ENCODE measurements at places on chromosomes 6 and 20.

GRCh38 chr6:136720045-136720770 is 72.1 kb downstream of the MAP3K5 start:
- no peak for DNase-seq

- no peak for DNase-seq
These were observed 40.3 kb upstream of the TBX18 start for GRCh38 chr6:84804720-84805119.

GRCh38 chr6:146943664-146944063 is 260.6 kb upstream of the STXBP5 start:
- no peak for DNase-seq

DNA sequence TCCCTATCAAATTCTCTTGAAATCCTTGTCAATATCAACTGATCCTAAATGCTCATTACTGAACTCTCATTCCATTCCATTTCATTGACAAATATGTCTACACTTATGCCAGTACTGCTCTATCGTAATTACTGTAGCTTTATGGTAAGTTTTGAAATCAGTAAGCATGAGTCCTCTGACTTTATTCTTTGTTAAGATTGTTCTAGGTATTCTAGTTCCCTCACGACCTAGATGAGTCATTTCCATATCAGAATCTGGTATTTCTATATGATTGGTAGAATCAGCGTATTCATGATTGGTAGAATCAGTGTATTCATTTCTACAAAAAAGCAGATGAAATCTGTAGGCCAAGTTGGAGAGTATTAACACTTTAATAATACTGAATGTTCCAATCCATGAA is 318.6 kb upstream of the RUNX2 start:
- no peak for DNase-seq

DNA sequence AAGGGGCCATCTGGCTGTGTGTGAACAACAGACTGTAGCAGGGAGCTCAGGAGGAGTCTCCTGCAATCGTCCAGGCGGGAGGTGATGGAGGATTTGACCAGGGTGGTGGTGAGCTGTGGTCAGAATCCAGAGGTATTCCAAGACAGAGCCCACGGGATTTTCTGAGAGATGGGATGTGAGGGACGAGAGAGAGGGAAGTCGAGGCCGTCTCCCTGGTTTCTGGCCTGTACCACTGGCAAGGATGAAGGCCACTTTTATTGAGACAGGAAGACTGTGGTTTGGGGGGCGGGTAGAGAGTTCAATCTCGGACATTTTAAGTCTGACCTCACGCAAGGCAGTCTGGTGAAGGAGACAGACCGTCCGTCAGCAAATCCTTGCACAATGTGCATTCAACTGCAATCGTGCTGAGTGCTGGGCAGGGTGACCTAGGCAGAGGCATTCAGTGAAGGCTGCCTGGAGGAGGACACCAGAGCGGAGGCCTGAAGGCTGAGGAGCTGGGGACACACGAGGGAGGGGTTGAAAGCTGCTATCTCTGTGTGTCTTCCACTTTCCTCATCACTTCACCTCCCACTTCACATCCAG is 53.9 kb downstream of the PREX1 start:
- no peak for DNase-seq

- DNase-seq: no peak
These were observed 7.3 kb upstream of the ARMC2 start for GRCh38 chr6:108840919-108841318.

DNA sequence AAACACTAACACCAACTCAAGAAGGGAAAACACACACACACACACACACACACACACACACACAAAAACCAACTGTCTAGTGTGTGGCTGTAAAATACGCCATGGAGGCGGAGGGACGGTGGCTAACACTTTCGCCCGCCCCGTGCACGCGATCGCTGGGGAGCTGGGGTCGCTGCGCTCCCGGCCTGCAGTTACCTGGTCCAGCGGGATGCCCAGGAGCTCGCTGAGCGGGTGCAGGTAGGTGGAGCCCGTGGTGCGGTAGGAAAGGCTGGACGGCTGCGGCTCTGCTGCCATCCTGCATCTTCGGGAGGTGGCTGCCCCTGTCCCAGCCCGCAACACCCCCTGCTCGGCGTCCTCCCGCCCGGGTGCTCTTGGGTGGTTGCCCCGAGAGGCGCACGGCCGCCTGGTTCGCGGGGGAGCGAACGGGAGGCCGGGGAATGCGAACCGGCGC is 303 bp downstream of the MBOAT1 start:
- no peak for DNase-seq

DNA sequence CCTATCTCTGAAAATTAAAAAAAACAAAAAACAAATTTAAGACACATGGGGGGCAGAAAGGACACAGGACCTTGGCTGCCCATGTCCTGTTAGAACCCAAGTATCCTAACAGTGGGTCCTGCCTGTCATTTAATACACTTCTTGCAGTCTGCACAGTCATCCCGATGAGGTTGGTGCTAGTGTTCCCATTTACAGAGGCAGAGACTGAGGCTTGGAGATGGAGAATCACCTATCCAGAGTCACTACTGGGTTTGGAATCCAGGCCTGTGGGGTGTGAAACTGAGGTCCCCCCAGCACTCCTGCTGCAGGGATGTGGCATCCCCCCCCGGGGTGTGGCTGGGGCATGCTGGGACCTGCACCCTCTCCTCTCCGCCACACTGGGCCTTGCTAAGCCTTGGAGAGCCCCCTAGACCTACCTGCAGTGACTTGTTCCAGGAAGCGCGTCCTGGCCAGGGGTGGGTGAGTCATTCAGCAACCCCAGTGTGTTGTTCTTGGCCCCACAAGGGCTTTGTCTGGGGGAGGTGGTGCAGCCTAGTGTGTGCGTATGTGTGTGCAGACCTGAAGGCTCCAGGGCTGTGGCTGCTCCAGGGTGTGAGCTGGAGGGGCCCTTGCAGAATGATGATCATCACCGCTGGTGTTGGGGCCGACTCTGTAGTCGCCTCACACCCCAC is 49.7 kb downstream of the BCAS4 start:
- no peak for DNase-seq

Data from putamen (tissue), 1 donor.